ENCODE measurements at places on chromosomes 2 and 18.

DNA sequence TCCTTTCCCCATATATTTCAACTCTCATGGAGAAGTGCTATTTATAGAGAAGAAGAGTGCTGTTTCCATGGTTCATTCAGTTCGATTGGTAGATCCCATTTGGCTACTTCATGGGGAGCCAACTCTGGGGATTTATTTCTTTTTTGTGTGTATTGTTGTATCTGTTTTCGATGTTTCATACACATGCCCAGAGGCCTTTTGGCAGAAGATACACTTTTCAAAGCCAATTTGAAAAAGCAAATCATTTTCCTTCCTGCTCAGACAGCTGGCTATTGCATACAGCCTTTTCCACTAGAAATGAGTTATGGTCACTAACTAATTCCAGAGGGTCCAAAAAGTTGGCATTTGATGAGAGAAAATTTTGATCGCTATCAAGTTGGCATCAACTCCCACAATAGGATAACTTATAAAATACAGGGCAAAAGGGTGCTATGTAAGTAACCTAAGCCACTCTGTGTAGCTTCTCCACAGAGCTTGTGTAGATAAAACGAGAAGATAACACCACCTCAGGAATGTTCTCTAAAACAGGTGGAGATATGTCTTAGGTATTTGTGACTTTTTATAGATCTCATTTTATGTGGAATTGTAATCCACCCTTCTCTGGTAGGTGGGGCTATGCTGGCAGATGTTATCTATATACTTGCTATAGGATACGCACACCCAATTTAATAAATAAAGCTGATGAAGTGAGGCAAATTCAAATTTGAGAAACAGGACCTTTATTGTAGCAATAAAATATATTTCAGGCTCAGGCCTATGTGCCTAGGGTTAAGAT, 798.5 kb downstream of the SATB2 start:
- DNase-seq, result no peak

GRCh38 chr2:174195253-174195652, 53.1 kb downstream of the OLA1 start:
- no peak for DNase-seq

DNA sequence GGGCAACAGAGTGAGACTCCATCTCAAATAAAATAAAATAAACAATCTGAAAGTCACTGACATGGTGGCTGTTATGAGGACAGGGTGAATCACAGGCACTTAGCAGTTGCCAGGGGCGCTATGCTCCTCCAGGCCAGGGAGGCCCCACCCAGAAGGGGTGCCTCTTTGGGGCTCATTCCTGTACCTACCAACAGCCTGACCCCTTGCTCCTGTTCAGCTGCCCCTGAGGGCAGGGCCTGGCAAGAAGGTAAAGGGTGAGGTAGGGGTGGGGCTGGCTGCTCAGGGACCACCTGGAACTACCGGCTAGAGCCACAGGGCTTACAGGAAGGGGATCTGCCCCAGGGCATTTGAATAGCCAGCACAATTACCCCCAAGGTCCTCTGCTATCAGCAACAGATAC, 60.3 kb downstream of the INPP5D start:
- DNase-seq, result no peak

- DNase-seq, result no peak
These were observed 25.0 kb downstream of the MPPE1 start for GRCh38 chr18:11883153-11883552.

- DNase-seq, result no peak
These were observed 171.3 kb downstream of the CDH7 start for GRCh38 chr18:65922103-65922502.

- DNase-seq, result no peak
These were observed 137.1 kb downstream of the RPIA start for GRCh38 chr2:88828397-88829137.

DNA sequence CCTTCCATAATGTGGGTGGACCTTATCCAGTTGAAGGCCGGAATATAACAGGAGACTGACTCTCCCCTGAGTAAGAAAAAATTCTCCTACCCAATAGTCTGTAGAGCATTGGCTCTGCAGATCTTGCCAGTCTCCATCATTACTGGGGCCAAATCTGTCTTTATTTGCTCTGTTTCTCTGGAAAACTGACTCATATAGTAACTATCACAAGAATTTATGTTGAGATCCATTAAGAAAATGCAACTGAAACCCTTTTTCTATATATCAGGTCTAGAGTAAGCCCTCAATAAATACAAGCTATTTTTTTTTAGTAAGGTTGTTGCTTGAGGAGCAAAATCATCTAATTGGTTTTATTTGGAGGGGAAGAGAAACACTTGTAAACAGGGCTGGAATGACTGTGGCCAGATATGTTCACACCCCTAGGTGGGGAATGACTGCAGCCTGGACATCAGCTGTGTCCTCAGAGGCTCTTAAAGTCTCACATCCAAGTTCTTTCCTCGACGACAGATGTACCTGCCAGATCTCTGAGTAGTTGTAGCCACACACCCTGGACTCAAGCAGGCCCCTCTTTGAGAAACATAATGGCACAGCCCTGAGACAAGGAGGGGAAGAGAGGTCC, 339.7 kb downstream of the TNS1 start:
- DNase-seq, result no peak

DNA sequence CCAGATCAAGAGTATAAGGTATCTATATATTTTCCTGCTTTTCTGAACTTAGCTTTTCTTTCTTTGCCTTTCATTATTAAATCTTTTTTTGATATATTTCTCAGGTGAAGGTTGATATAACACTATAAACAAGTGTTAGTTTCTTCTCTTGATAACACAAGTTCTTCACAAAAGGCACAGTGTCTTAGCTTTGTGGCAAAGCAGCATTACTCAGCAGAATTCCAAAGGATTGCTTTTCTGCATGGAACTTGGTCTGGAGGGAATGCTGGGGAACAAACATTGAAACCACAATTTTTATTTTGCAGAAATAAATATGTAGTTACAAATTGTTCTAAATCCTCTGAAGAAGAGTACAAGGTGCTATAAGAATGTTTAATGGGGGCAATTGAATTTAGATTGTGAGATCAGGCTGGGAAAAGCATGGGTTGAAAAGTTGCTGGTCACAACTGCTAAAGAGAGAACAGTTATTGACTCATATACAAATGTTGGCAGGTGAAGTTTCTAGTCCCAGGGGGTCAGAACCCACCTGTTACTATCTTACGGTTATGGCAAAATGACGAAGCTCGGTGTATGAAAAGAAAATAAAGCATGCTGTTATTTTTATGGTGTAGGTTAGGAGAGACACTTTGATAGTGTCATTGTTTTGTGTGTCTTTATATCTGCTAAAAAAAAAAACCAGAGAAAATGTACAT, 68.2 kb downstream of the UBR3 start:
- no peak for DNase-seq

GRCh38 chr2:121599963-121600651, 49.2 kb downstream of the CLASP1 start:
- no peak for DNase-seq

All from stimulated activated CD4-positive, alpha-beta T cell treated with anti-CD3 and anti-CD28 coated beads, Interleukin-4, amount 100 ng/mL, for 1 hour (primary cell).